ENCODE measurements at places on chromosomes 1 and 21.

DNA sequence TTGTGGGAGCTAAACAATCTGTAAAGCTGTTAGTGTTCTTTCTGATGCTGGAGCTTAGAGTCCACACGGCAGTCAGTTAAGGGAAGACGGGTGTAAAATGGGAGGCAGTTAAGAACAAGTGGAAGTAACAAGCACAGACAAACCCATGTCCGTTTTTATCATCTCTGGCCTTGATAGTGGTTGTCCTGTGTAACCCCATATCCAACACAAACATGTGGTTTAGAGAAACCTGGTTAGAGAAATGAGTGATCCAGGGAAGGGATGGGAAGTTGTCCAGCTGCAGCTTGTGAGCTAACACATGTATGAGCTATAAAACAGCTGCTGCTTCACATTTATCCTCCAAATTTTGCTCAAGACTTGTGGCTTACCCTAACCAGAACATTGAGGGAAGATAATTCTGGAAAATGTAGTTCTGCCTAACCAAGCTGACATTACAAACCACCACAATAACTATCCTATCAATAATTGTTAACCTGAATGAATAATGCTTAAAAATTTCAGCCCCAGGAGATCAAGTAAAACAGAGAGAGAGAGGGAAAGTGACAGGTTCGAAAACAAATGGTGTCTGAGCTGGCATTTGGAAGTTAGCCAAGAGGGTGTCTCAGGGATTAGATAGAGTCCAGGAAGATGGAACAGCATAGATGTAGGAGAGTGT, 10.6 kb upstream of the C1orf162 start:
- DNase-seq: no peak

DNA sequence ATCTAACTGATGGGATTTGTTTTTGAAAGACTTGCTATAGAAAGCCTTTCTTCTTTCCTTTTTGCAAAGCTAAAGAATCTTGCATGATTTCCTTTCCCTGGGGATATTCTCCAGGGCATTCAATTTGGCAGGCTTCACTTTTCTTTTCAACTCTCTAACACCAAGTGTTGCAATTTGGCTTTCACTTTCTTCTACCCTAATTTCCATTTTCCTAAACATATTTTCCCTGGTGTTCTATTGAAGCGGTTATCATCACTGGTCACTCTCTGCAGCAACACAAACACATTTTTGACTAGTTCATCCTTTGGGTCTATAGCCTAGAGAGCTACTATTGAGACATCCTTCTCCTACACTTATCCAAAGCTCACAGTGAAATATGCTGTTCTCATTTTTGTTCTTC, 424.5 kb downstream of the NEGR1 start:
- DNase-seq: no peak

DNA sequence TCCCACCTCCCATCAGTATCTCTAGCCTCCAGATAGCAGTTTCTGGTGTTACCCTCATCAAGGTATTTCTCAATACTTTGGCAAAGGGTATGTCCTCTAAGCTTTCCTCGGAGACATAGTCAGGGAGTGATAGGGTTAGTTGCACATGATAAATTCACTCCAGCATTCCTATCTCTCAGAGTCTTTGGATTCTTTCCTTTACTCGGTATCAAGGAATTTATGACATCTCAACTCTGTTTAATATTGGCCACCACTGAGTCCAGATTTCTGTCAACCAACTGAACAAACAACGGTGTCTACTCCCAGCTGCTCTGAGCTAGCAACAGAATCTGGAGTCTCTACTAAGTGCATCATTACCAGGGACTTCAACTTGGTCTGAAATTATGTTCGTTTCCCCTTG, 233.4 kb downstream of the TM2D1 start:
- DNase-seq: no peak

DNA sequence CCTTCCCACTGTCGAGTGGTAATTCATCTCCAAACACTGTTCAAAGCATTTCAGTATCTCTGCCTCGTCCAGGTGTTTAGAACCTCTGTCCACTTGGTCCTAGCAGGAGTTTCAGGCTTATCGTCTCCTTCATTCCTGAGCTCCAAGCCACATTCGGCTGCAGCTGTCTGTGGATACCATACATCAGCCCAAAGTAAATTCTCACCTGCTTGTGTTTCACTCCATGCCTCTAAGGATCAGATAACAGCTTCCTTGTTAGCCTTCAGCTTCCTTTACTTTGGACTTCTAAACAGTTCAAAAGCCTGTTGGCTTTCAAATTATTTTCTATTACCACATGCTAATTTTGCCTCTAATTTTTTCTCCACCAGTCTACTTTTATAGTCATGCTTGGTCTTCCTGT, 219.0 kb upstream of the L1TD1 start:
- DNase-seq: no peak

- DNase-seq: no peak
These were observed 25.4 kb downstream of the GADD45A start for GRCh38 chr1:67710417-67710816.
